ENCODE measurements at places on chromosomes 16 and 17.

DNA sequence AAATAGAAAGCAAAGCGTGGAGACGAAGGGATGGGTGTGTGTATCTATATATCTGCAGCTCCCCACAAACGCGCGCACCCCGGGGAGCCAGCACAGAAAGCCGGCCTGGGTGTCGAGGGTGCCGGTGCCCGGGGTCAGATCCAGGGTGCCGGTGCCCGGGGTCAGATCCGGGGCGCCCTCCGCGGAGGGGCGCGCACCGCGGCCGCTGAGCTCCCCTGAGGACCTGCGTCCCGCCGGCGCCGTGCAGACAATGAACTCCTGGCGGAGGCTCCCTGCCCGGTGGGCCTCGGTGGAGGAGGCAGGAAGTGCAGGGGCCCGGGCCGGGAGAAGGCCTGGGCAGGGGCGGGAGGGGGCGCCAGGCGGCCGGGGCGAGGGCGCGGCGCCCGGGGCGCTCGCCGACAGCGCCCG is 1.1 kb downstream of the ZNF423 start:
- peaks cover 76% of the 10 kb centered on the region for H3K4me1 ChIP-seq
- DNase-seq = no peak
- no peaks in the 10 kb centered on the region for H3K36me3 ChIP-seq
- peaks cover 40% of the 10 kb centered on the region for H3K27me3 ChIP-seq

- DNase-seq = no peak
- no peaks in the 10 kb centered on the region for H3K36me3 ChIP-seq
- no peak overlapping the region for H3K27ac ChIP-seq
- no peaks in the 10 kb centered on the region for H3K4me1 ChIP-seq
Observed at GRCh38 chr16:78469787-78470186, 370.3 kb downstream of the WWOX start.

DNA sequence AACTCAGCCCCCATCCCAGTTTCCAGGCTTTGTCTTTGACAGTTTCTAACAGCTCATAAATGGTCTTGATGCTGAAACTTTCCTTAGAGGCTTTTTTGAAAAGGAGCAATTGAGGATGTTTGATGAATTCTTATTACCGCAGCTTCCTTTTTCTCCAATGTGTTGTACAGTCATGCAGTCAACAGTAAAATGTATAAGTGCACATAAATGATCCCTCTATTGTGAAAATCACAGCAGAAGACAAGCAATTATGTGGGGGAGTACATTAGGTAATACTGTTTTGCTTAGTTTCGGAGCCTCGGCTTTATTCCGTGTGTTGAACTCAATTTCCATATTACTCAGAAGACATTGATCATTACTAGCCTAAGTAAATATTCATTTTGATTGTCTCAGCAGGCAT is 673.7 kb downstream of the CDH8 start:
- no peak overlapping the region for H3K4me3 ChIP-seq
- no peaks in the 10 kb centered on the region for H3K27me3 ChIP-seq
- H3K4me1 ChIP-seq = no peaks in the 10 kb centered on the region
- DNase-seq = no peak
- H3K36me3 ChIP-seq = no peaks in the 10 kb centered on the region
- no peak overlapping the region for H3K27ac ChIP-seq

DNA sequence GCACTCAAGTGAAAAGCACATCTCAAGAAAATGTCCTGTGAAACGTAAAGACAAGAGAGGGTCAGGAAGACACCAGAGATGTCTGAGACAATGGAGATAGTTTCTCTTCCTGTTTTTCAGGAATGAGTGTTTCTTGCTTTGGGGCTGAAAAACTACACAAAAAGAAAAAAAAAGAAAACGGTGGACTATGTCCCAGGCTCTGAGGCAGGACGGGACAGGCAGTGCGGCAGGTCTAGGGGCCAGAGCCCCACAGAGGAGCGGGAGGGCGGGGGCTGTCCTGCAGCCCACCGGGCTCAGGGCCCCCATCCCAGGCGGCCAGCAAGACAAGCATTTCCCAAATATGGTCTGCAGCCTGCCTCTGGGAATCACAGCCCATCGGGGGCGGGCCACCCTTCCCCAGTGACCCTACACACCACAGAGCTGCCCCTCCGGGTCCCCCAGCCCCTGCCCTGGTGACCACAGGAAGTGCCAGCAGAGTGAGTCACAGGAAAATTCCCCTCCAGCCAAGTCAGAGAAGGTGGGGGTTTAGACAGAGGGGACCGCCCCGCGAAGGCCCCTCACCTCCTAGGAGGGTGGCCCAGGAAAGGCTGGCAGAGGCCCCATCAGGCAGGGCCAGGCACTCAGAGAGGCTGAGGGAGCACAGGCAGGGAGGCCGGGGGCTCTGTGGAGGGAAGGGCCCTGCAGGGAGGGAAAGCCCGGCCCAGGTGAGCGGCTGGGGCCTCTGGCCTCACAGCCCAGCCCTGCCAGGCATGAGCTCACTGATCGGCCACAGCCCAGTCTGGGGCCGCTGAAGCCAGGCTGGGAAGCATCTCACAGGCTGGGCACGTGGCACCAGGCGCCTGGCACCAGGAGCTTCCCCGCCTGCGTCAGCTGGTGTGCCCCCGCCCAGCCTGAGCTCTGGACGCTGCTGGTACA is 6.3 kb downstream of the BCAR1 start:
- no peak overlapping the region for H3K4me3 ChIP-seq
- no peaks in the 10 kb centered on the region for H3K27me3 ChIP-seq
- no peaks in the 10 kb centered on the region for H3K36me3 ChIP-seq

DNA sequence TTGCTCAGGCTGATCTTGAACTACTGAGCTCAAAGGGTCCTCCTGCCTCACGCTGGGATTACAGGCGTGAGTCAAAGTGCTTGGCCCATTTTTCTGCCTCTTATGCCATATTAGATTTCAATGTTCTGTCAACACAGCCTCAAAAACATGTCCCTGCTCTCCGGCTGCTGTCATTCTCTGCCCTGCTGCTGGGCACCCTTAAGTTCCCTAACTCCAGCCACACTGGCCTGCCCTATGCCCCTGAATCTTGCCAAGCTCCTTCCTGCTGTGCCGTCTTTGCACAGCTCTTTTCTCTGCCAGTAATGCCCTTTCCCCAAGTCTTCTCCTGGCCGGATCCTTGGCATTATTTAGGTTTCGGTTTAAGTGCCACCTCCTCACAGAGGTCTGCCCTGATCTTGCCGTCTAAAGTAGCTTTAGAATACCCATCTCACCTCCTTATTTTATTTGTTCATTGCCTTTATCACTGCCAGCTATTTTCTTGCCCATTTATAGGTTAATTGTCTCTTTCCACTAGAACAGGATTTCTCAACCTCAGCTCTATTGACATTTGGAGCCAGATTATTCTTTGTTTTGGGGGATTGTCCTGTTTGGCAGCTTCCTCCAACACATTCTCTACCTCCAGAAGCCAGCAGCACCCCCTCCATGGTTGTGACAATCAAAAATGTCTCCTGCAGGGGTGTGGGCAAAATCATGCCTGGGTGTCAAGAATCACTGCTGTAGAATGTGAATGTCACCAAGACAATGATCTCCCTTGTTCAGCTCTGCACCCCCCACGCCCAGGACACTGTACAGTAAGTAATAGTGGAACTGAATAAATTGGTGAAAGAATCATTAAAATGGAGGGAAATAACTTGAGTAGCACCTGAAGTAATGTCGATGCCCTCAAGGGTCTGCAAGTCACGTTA is 168.2 kb downstream of the CYLD start:
- H3K27me3 ChIP-seq = no peaks in the 10 kb centered on the region
- H3K4me1 ChIP-seq = no peaks in the 10 kb centered on the region

Data from tibial nerve (tissue), 4 donors.